Hepatic stellate cell (primary cell): ENCODE measurements at places on chromosomes 13 and 19.
A peak's percentile ranks its signal among the peaks of the same experiment; 100 is the strongest.

GRCh38 chr13:60448907-60449510 lies 52.0 kb downstream of the TDRD3 start:
- DNase-seq = peak; percentile 19

DNA sequence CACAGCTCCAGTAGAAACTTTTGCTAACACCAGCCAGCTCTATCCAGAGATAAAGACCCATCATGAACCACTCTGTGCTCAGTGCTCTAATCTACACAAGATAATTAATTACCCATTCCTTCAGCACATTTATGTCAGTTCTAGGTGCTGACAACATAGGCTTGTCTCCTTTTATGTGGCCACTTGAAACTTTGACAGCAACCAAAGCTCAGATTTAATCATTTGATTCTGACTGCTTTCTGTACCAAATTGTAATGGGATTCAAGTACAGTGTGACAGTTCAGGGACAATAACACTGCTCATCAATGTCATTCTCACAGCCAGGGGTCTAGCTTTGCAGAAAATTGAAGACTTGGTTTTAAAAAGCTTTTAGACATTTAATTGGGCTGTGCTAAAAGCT lies 266.6 kb downstream of the KCTD12 start:
- DNase-seq = no peak

DNA sequence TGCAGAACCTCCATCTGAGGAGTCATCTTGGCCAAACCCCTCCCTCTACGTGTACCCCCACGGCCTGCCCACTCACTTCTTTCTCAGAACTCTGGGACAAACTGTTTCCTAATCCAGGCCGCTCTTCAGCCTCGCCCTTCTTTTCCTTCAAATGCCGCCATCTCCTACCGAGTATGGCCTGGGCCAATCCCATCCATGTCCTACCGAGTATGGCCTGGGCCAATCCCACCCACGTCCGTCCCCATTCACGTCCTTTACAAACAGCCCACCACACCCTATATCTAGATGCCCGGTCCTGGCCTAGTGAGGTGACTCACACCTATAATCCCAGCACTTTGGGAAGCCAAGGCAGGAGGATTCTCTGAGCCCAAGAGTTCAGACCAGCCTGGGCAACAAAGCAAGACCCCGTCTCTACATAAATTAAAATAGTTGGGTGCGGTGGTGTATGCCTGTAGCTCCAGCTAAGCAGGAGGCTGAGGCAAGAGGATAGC lies 1.1 kb downstream of the TMEM160 start:
- DNase-seq = no peak

- no peak for DNase-seq
Measured at GRCh38 chr19:29812881-29813275, 1.1 kb downstream of the CCNE1 start.

- DNase-seq = no peak
Measured at GRCh38 chr13:102687520-102687919, 7.3 kb downstream of the METTL21C start.

- DNase-seq = no peak
Measured at GRCh38 chr13:111610081-111610480, 289.6 kb downstream of the TEX29 start.

DNA sequence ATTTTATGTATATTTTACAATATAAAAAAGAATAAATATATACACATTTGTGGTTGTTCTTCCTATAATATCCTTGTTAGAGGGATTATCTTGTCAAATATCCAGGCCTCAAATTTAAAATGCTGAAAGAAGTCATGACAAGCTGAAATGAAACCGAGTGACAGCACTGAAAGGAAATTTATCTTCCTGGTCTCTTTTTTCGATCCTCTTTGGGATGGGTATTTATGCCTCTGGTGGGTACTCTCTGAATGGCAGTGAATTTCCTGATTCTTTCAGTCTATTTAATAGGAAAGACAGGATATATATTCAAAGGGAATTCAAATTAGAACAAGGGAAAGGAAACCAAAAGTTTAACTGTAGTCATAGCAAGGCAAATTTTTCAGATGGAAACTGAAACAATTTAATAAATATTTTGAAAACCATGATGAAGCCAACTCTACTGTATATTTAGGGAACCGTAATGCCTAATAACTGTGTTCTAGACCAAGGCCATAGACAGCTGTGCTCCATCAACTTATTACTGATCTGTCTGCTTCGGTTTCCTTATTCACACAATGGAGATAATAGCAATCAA lies 97.9 kb downstream of the DLEU7 start:
- no peak for DNase-seq
